SW480 (cell line): ENCODE measurements at places on chromosomes 5 and 9.

DNA sequence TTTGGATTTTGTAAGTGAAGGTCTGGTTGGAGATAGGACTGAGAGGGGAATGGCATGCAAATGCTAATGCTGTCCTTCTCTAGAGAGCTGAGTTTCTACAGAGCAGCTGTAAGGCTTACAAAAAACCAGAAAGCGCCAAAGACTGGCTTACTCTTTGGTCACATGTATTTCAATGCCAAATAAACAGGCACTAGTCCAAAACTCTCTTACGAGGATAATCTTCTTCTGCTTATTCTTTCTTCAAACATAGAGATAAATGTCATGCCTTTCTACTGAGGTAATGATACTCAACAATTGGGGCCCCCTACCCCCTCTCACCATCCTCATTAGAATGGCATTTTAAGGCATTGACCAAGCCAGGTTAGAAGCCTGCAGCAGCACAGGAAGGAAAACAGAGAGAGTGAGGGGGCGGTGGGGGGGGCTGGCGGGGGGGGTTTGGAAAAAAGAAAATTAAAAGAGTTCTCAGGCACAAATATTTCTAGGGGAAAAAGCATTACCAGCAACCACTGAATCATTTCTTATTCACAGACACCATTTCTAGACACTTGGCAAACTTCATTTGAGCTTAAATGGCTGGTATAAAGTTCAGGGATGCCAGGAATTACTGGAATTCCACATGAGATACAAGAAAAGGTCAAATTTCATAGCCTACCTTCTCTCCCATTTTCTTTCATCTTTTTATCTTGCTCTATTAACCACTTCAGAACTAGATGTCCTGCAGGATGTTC lies 34.0 kb downstream of the PUM3 start:
- peak; percentile 41 for DNase-seq

DNA sequence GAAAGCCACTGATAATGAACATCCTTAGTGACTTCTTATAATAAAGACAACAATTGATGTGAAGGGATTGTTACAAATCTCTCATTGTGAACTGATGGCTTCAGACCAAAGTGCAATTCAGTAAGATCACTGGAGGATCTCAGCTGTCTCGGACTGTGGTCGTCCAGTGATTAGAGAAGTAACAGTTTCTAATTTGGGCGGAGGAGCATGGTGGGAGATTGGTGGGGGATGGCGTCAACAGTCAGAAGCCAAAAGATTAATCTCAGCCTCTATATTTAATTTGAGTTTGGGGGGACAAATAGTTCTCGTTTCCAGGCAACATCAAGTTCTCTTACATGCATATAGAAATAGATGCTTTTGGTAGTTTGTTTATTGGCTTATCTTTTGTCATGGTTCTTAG lies 11.4 kb downstream of the GZMK start:
- no peak for DNase-seq

DNA sequence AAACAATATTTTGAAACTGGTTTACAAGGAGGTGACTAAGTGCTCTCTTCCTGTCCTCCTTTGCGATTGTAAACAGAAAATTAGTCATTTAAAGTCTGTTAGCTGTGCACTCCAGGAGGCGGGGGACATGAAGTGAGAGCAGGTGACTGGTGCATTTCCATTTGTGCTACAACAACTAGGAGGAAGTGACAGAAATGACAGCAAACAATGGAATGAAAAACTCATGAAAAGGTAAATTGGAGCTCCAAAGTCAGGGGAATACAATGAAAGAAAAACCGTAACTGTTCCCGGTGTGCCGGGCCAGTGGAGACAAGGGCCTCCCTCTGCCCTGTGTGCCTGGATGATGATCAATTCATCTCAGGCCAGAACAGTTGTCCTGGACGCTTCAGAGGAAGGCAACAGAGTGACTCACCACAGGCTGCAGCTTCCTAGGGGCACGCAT lies 439.9 kb downstream of the GADD45G start:
- DNase-seq: peak; percentile 36

- no peak for DNase-seq
These were observed 264.5 kb upstream of the CDH6 start for GRCh38 chr5:30928956-30929355.

DNA sequence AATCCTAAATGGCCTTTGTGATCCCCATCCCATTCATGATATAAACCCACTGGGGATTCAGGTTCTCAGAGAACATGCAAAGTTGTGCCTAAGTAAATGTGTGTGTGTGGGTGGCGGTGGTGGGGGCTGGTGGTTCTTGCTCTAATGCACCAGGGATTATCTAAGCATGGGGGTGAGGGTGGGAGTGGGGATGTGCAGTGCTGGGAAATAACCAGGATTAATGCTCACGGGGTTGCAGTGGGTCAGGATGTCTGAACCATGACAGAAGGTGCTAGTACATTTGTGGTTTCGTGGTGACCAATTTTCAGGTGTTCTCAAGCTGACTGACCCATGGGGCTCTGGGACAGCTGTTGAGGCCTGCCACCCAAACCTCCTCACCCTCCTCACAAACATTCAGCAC lies 101.0 kb downstream of the ZNF608 start:
- no peak for DNase-seq

- peak; percentile 43 for DNase-seq
These were observed 906 bp downstream of the SLC25A51 start for GRCh38 chr9:37902796-37903646.

DNA sequence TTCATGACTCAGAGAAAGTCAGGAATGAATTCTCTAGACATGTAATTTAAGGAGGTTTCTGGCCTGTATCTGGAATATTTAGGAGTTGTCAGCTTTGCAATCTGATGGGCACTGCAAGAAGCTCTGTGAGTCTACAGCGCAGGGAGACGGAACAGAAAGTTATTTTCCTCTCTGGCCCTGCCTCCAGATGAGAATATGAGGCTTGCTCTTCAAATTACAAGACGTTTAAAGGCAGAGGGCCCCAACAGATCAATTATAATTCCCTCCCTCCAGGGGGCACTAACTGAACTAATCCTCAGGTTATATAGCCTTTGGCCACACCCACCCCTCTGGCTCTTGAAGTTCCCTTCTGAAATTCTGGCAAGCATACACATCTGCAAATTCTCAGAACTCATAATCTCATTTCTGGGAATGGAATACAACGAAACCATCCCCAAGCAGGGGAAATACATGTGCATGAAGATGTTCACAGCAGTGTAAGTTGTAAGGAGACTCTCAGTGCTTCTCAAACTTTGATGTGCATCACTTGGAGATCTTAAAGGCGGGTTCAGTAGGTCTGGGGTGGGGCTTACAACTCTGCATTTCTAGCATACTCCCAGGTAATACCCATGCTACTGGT lies 307.6 kb downstream of the CWC27 start:
- DNase-seq: peak; percentile 33

DNA sequence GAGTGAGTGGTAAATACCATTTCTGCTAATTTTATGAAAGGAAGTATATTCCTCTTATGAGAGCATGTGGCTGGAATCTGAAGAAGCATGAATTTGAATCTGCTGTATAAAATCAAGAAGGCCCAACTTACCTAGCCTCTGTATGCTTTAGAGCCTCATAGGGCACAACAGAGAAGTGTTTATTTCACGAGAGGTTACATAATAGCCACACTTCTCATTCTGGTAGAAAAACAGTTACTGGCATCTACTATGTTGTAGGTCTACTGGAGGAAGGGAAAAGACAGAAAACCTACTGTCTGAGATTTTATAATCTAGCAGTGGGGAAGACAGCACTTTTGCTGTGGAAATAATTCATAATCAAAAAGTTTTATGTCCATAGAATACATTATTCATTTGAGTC lies 172.6 kb upstream of the ZNF608 start:
- DNase-seq: no peak

DNA sequence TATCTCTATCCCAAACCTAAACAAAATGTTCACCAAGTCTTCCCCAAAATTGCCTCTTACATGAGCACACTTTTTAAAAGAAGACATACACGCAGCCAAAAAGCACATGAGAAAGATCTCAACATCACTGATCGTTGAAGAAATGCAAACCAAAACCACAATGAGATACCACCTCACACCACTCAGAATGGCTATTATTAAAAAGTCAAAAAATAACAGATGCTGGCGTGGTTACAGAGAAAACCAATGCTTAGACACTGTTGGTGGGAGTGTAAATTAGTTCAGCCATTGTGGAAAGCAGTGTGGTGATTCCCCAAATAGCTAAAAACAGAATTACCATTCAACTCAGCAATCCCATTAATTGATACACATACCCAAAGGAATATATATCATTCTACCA lies 83.8 kb downstream of the SEMA5A start:
- DNase-seq: no peak

- no peak for DNase-seq
These were observed 275.3 kb downstream of the TMEM38B start for GRCh38 chr9:105969636-105970035.

DNA sequence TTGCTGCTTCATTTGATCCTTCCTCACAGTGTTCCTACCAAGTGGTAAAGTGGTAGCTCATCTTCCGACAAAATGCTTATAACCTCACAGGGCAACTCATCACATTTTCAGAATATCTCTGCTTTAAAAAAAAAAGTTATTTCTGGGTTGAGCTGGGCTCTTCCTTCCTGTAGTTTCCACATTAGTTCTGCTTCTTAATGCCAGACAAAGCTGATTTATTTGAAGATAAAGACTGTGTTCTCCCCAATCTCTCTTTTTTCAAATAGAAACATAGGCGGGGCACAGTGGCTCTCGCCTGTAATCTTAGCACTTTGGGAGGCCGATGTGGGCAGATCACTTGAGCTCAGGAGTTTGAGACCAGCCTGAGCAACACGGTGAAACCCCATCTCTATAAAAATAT lies 273.1 kb downstream of the ACTL7B start:
- no peak for DNase-seq

DNA sequence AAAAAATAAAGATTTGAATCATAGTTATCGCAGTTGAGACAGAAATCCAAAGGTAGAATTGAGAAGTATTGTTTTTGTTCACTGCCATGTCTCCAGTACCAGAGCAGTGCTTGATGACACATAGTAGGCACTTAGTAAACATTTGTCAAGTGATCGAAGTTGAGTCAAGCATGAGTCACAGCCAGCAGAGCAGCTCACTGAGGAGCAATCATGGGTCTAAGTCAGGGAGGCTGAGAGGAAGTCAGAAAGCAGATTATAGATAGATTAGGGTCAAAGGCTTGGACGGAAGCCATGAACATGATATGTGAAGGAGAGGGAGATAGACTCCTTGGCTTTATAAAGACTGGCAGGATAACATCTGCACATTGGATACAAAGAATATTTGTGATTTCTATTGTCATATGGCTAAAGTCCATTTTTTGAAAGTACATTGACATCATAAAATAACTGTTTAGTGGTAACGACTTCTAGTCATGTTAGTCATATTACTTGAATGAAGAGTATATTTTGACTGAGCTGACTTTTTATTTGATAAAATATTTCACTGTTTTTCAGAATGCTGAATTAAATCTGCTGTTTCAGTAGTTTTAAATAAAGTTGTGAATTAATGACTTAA lies 168.5 kb downstream of the RAB3C start:
- DNase-seq: no peak

GRCh38 chr9:3367185-3367584 lies 158.6 kb downstream of the RFX3 start:
- DNase-seq: no peak

DNA sequence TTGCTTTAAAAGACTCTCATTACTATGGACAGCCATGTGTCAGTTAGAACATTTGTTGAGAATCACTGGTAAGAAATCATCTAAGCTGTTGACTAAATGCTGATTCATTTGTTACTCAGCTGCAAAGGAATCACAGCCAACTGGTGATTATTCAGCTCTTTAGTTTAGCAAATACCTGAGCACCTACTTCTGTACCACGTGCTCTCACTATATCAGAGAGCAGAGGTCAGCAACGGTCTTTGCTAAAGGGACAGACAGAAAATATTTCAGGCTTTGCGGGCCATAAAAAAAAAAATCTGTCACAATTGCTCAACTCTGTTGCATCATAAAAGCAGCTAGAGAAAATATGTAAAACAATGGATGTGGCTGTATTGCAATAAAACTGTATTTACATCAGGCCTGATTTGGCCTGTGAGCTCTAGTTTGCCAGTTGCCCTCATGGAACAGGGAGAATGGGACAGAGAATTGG lies 377.6 kb downstream of the DNAH5 start:
- peak; percentile 64 for DNase-seq

- peak; percentile 41 for DNase-seq
These were observed 289.4 kb upstream of the DAB2 start for GRCh38 chr5:39714036-39714698.

DNA sequence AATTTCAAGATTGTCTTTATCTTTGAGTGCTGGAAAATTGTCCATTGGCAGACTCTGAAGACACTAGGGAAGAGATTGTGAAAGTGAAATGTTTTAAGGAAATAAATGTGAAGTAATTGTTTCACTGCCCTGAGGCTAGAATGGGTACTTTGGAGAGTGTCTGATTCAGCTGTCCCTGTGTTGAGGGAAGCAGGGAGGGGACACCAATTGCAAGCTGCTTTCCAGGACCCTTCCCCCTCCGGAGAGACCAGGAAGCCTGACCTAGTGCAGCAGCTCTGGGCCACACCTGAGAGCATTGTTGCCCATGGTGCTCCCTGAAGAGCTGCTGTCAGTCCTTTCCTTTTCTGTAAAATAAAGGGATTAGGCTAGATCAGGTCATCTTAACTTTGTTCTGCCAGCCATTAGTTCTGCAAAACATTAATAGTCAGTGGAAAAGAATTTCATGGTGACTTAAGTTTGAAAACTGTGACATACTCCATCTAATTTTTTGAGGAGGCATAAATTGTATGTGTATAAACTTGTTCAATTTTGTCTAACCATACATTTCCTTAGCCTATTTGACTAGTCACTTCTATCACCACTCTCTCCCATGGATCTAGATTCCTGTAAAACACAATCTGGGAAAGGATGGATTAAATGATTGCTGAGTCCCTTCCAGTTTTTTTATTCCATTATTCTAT lies 18.8 kb downstream of the MAP1B start:
- DNase-seq: no peak

DNA sequence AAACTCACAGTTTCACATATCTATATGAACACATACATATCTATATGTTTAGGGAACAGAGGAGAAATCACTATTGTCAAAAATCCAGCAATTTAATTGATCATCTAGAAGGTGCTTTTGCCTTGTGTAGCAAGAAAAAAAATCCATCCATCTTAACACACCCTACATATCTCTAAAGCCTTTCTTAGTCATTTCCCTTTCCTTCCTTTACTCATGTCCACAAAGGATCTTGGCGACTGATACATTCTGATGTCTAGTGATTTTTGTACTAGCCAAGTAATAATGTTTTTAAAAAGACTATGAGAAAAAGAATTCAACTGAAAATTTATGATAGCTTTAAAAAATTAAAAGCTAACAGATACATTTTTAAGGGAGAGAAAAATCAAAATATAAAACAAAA lies 22.5 kb downstream of the ZDHHC21 start:
- no peak for DNase-seq

DNA sequence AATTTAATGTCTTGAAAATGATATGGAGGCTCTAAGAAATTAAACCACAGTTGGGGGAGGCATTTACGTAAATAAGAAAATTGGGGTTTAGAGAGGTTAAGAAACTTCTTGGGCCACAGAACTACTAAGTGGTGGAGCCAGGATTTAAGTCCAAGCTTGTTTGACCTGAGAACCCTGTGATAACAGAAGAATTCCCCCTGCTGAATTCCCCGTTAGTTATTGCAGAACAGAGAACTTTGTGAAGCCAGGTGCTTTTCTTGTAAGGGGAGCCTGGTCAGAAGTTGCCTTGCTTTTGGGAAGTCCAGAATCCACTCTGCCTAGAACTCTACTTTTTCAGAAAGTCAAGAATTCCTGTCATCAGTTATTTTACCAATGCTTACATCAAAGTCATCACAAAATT lies 309.3 kb upstream of the SEMA6A start:
- no peak for DNase-seq
